ENCODE measurements at places on chromosomes 16 and 17. TPM values are rescaled to one million over a fixed set of nuclear protein-coding genes. Genes with fewer than 3 reads are reported as not detected.

Gene RAC3
- total RNA-seq = 13.1 TPM

Gene NSRP1
- total RNA-seq = 34.8 TPM

Gene PMFBP1
- 1.8 TPM for total RNA-seq

Gene PLEKHG4
- total RNA-seq = 46.9 TPM

- peak; percentile 18 for DNase-seq
Measured at GRCh38 chr16:84190731-84191388, at the start of gene ADAD2. TSS of gene ADAD2 (plus strand) at chr16:84191157. CDS start at chr16:84191231, 74 bp downstream.

DNA sequence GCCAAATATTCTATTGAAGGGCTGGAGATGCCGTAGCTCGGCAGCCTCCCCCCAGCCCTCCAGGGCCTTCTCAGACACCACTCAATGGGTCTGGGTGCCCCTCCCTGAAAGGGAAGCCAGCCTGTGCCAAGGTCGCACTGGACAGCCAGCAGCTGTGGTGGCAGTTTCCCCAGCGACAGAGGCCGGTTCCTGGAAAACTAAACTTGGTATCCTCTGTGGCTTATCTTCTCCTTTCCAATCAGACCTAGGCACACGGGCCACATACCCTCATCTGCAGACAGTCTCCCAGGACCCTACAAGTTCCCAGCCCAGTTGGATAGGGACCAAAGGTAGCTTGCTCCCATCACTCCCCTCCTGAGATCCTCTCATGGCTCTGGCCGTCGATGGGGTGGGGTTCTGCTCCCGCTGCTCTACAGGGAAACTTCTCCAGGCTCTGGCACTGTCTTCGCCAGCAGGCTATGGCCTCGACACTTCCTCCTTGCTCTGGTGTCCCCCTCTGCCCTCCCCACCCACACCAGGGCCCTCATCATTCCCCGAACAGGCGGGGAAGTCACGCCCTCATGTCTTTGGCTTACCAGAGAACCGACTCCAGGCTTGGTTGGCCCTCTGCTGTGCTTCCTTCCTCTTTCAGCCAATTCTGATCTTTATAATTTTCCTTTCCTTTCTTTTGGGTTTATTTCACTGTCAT is 18.3 kb upstream of the IL21R start:
- peak; percentile 0 for DNase-seq

DNA sequence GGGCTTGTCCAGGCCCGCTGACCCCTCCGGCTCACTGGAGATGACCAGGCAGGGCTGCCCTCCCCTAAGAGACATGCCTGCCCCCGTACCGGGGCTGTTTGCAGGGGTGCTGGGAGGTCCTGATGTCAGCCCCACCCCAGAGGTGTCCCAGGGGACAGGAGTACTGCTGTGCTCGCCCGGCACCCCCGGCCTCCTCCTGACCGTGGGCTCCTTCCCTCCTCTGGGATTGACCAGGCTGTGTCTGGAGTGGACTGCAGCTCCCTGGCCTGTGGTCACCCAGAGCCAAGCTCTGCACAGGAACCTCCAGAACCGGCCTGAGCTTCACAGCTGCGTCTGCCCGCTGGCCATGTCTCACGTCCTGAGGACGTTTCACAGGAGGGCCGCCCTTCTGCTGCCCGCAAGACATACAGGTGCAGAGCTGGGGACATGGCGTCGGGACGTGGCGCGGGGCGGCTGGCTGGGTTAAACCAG is 53.2 kb downstream of the LMF1 start:
- no peak for DNase-seq

DNA sequence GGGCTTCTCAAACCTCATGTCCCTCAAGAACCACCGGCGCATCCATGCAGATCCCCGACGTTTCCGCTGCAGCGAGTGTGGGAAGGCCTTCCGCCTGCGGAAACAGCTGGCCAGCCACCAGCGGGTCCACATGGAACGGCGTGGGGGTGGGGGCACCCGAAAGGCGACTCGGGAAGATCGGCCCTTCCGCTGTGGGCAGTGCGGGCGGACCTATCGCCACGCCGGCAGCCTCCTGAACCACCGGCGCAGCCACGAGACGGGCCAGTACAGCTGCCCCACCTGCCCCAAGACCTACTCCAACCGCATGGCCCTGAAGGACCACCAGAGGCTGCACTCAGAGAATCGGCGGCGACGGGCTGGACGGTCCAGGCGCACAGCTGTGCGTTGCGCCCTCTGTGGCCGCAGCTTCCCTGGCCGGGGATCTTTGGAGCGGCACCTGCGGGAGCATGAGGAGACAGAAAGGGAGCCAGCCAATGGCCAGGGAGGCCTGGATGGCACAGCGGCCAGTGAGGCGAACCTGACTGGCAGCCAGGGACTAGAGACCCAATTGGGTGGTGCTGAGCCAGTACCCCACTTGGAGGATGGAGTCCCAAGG is 5.9 kb downstream of the ZNF646 start:
- DNase-seq = no peak

- no peak for DNase-seq
Measured at GRCh38 chr17:66531851-66532295, 229.5 kb downstream of the PRKCA start.

DNA sequence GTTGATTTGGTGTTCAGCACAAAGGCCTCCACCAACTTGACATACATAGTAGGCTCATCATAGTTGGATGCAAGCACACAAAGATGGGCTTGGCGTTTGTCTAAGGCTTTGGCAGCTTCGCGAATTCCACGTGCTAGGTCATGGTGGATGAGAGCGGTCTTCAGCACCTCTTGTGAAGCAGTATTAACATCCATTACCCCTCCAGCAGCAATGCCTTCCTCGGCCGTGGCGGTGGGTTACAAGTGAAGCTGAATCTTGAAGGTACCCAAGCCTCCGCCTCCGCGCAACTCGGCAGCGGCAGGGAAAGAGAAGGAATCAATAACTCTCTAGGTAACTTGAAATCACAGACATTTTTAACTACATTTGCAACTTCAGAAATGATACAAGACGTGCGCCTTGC is 1.1 kb upstream of the PELP1 start:
- DNase-seq = no peak

DNA sequence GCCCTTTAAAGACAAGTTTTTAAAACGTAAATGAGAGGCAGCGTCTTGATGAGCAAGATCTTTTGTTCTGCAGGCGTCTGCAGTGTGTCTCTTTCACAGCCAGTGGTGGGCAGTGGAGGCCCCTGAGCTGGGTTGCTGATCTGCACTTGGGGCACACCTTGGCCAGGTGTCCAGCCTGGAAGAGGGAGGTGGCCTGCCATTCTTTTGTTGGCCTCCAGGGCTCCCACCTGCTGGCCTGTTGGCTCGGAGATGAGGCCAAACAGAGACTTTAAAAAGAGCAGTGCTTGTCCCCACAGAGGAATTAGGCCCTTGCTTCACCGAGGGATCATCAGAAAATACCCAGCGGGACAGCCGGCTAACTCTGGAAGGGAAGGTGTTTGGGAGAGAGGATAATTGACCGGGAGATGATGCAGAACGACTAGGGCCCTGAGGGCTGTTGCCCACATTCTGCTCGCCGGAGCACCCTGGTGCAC is 145.9 kb upstream of the PLCG2 start:
- DNase-seq = no peak

- no peak for DNase-seq
Measured at GRCh38 chr17:57982452-57983170, 5.4 kb downstream of the VEZF1 start.

DNA sequence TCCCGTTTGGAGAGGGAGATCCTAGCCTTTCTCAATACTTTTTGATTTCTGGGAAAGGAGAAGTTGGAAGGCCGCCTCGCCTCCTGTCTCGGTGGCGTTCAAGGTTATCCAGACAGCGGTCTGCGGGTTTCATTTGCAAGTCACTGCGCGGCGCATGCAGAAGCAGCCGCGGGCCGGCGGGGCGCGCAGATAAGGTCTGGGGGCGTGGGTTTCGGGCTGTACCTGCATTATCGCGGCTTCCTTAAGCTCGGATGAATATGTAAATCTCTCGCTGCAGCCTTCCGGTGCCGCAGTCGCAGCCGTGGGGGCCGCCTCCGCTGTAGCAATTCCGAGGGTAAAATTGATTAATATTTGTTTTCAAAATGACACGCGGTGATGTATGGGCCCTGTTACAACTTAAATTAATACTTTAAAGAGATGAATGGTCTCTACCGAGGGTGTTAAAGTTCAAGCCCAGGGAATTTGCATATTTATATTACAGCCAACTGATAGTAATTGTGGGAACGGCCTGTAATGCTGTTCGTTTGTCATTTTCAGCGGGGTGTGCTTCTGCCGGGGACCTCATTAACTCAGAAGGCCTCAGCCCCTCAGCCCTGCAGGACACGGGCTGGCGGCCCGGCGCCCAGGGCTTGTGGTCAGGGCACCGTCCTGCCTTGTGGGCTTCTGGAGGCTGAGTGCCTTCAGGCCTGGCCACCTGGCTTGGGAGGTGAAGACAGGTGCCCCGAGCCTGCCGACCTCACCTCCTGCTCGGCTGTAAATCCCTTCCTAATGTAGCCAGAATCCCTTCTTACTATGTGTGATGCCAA is 99.4 kb downstream of the CYLD start:
- peak; percentile 43 for DNase-seq

DNA sequence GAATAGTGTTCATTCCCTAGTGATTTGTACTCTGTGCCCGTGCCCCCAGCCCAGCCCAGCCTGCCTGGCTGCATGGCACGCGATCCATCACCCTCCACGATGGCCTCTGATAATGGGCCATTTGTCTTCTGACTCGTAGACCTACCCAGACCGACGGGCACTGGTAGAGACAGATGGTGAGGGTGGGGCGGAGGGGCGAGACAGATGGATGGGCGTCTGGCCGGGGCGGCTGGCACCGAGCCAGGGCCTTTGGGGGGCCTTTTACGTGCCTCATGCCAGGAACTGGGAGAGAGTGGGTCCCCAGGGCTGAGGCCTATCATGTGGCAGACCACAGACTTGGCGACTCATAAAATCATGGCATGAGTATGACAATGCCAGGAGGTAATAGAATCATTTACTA is 25.4 kb downstream of the CRHR1 start:
- no peak for DNase-seq

DNA sequence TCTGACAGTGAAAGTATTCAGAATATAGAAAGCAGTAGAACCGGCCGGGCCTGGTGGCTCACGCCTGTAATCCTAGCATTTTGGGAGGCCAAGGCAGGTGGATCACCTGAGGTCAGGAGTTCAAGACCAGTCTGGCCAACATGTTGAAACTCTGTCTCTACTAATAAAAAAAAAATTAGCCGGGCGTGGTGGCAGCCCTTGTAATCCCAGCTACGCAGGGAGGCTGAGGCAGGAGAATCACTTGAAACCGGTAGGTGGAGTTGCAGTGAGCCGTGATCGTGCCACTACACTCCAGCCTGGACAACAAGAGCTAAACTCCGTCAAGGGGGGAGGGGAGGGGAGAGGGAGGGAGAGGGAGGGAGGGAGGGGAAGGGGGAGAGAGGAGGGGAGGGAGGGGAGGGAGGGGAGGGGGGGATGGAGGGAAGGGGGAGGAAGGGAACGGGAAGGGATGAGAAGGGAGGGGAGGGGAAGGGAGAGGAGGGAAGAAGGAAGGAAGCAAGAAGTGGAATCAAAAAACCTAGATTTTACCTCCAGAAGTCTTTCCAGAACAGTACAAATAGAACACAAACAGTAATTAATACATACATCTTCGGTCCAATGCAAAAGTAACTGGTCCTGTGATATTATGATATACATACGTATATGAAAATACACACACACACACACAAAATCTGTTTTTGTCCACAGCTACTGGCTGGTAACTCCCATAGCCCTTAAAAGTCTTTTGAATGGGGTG is 10.9 kb upstream of the NT5C start:
- no peak for DNase-seq

DNA sequence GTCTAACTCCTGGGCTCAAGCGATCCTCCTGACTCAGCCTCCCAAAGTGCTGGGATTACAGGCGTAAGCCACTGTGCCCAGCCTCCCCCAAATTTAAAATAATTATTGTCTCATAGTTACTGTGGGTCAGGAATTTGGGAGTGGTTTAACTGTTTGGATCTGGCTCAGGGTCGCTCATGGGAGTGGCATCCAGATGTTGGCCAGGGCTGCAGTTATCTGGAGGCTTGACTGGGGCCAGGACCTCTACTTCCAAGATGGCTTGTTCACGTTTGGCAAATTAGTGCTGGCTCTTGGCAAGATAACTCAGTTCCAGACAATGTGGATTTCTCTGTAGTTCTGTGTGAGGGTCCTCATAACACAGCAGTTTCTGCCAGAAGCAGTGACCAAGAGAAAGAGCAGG is 8.0 kb downstream of the TEN1 start:
- no peak for DNase-seq

- no peak for DNase-seq
Measured at GRCh38 chr17:82382933-82383255, 11.3 kb downstream of the UTS2R start.

- no peak for DNase-seq
Measured at GRCh38 chr17:63740464-63741142, 996 bp downstream of the STRADA start.

DNA sequence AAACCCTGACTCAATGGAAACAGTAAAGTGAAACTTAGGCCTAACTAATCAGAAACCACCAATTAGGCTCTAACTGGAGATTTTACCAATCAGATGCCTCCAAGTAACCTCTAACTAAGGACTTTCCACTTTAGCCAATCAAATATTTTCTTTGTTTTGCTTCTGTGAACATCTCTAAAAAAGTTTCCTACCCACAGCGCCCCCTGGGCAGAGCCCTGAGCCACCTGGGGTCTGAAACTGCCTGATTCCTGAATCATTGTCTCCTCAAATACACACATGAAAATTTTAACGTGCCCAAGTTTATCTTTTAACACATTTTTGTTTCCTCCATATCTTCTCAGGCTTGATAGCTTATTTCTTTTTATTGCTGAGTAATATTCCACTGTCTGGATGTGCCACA is 19.0 kb downstream of the ADAD2 start:
- no peak for DNase-seq

DNA sequence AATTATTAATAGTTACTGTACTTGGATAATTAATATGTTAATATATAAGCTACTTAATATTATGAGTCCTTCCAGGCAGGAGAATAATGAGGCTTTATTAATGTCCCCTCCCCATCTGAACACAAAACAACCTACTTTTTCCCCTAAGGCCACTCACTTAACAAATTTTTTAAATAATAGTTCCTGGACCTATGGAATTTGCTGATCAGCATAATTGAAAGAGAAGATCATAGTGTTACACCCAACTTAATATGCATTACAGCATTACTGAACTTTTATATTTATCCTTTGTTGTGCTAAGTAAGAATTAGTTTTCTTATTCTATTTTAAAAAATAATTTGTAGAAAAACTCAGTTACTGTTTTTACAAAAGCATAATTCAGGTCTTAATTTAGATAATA is 1537.7 kb upstream of the GOT2 start:
- no peak for DNase-seq

DNA sequence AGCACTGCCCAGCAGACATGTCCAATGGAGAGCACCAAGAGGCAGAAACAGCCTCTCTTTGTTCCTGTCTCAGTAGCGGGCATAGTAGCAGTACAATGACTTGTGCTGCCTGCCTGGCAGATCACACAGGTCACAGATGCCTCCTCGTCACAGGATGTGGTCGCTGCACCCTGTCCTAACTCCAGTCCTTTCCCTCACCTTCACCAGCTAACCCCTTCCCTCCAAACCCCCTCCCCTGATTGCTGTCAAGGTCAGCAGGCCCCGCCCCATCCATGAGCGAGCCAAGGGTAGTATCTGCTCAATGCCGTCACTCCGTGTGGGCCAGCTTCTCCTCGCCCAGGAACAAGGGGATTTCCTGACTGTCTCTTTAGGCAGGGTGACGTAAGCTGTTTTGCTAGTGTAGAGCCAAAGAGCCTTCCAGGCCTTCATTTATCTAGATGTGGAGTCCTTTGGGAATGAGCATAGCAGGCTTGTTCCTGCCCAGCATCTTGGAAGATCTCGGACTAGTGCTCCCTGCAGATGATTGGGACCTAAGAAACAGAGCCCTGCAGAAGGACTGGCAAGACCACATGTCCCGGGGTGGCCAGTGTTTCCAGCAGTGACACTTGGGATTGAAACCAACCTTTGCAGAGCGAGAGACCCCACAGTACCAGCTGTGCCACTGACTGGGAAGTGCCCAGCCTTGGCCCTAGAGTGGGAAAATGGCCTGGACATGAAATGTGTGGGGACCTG is 75.9 kb upstream of the TNRC6C start:
- peak; percentile 90 for DNase-seq
